Neural progenitor cell (in vitro differentiated cells): ENCODE measurements at places on chromosomes 6 and 20. TPM values are rescaled to one million over a fixed set of nuclear protein-coding genes. Genes with fewer than 3 reads are reported as not detected.
A peak's percentile ranks its signal among the peaks of the same experiment; 100 is the strongest.

DNA sequence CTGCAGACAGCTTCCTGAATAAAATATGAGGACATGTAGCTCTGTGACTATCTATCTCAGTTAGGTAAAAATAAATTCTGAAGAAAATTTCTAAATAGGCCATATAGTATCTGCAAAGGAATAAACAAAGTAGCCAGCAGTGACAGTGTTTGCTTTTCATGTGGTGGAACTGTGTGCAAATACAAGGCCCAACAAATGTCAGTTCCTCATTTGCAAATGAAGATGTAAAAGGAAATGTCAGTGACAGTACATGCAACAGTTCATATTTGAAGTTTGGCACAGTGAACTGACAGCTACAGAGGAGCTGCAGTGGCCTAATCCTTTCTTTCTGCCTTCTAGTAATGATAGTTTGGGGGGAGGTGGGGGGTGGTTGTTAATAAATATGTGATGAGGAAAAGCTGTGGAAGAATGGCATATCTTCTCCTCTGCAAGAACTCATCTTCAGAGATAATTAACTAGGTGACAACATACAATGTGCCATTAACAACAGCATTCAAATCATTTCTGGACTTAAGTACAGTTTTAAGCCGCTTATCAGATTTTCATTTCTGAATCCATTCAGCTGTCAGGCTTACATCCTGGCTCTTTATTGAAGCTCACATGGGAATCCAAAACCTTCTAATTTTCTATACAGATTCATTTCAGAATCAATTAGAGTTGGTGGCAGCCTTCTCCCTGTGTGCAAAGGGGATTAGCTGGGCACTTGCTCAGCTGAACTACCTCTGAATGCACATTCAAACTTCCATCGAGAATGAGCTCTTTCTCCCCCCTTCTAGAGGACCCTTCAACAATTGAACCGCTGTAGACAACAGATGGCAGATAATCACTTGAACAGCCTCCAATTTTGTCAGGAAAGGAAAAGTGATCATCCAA is 1059.0 kb upstream of the EPHA7 start:
- H3K27me3 ChIP-seq: no peaks in the 10 kb centered on the region
- H3K4me3 ChIP-seq: no peak overlapping the region
- peak overlapping the region; percentile 59 for H3K27ac ChIP-seq
- H3K36me3 ChIP-seq: peaks cover 5% of the 10 kb centered on the region
- H3K4me1 ChIP-seq: peaks cover 19% of the 10 kb centered on the region

GRCh38 chr20:63544241-63544957 is 3.1 kb downstream of the SRMS start:
- no peaks in the 10 kb centered on the region for H3K36me3 ChIP-seq
- no peaks in the 10 kb centered on the region for H3K4me1 ChIP-seq
- DNase-seq: no peak
- H3K4me3 ChIP-seq: no peak overlapping the region

DNA sequence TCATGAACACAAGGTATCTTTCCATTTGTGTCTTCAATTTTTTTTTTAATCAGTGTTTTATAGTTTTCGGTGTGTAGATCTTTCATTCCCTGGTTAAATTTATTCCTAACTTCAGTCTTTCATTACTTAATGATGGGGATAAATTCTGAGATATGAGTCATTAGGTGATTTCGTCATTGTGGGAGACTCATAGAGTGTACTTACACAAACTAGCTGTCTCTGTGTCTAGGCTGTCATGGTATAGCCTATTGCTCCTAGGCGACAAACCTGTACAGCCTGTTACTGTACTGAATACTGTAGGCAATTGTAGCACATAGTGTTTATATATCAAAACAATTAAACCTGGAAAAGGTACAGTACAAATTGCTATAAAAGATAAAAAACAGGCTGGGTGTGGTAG is 42.1 kb downstream of the SMAP1 start:
- no peaks in the 10 kb centered on the region for H3K27me3 ChIP-seq
- DNase-seq: no peak
- H3K36me3 ChIP-seq: no peaks in the 10 kb centered on the region
- no peak overlapping the region for H3K27ac ChIP-seq

GRCh38 chr20:8228315-8228714 is 96.2 kb downstream of the PLCB1 start:
- H3K27me3 ChIP-seq: no peaks in the 10 kb centered on the region
- no peak overlapping the region for H3K4me3 ChIP-seq
- peaks cover 6% of the 10 kb centered on the region for H3K4me1 ChIP-seq

- no peaks in the 10 kb centered on the region for H3K27me3 ChIP-seq
- H3K27ac ChIP-seq: no peak overlapping the region
- peaks cover 13% of the 10 kb centered on the region for H3K4me1 ChIP-seq
- peaks cover 2% of the 10 kb centered on the region for H3K36me3 ChIP-seq
These were observed 6.7 kb downstream of the DTNBP1 start for GRCh38 chr6:15656145-15656544.

- H3K4me1 ChIP-seq: no peaks in the 10 kb centered on the region
- H3K27ac ChIP-seq: no peak overlapping the region
- no peaks in the 10 kb centered on the region for H3K27me3 ChIP-seq
- no peak for DNase-seq
These were observed 16.9 kb downstream of the ILRUN start for GRCh38 chr6:34679552-34680253.

- no peak overlapping the region for H3K27ac ChIP-seq
- no peaks in the 10 kb centered on the region for H3K4me1 ChIP-seq
- no peak overlapping the region for H3K4me3 ChIP-seq
- no peak for DNase-seq
These were observed 299.9 kb upstream of the THEMIS start for GRCh38 chr6:128200789-128201188.

DNA sequence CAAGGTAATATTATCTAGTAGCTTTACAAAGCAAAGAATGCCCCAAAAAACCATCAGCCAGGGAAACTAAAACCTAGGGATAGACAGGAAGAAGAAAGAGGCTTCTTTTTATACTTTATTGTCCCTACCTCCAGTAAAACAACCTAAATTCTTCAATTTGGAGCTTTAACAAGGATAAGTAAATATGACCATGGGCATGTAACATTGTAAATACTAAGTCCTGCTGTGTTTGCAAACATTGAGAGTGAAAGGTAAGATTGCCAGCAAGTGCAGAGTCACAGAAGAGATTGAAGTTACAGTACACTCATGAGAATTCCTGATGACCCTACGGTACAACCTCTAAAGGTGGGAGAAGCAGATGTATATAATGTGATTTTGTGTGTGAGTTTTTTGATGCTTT is 117.2 kb downstream of the FOXO3 start:
- no peaks in the 10 kb centered on the region for H3K36me3 ChIP-seq
- H3K27ac ChIP-seq: no peak overlapping the region
- no peaks in the 10 kb centered on the region for H3K27me3 ChIP-seq
- no peak for DNase-seq
- H3K4me3 ChIP-seq: no peak overlapping the region

DNA sequence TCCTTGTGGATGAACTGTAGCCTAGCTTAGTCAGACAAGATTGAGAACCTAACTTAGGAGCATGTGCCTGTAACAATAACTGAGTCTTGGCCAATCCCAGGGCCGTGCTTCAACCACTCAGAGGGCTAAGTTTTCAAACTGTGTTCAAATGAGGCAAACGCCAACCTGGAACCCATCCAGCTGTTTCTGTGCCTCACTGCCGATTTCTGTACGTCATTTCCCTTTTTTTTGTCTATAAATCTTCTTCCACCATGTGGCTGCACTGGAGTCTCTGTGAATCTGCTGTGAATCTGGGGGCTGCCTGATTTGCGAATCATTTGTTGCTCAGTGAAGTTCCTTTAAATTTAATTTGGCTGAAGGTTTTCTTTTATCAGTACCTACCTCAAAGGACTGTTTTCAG is 115.0 kb upstream of the CHD6 start:
- no peak for DNase-seq
- H3K27me3 ChIP-seq: no peaks in the 10 kb centered on the region
- no peak overlapping the region for H3K4me3 ChIP-seq
- no peak overlapping the region for H3K27ac ChIP-seq
- H3K36me3 ChIP-seq: no peaks in the 10 kb centered on the region
- no peaks in the 10 kb centered on the region for H3K4me1 ChIP-seq

DNA sequence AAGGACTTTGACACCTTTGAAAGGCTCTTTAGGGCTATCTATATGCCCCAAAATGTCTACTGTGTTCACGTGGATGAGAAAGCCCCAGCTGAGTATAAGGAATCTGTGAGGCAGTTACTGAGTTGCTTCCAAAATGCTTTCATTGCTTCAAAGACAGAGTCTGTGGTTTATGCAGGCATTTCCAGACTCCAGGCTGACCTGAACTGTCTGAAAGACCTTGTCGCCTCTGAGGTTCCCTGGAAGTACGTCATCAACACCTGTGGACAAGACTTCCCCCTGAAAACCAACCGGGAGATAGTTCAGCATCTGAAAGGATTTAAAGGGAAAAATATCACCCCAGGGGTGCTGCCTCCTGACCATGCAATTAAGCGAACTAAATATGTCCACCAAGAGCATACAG is 65.2 kb downstream of the GCNT2 start:
- peak; percentile 39 for DNase-seq
- peaks cover 69% of the 10 kb centered on the region for H3K4me1 ChIP-seq
- peak overlapping the region; percentile 53 for H3K4me3 ChIP-seq
- peak overlapping the region; percentile 97 for H3K27ac ChIP-seq
- no peaks in the 10 kb centered on the region for H3K36me3 ChIP-seq
- H3K27me3 ChIP-seq: no peaks in the 10 kb centered on the region

DNA sequence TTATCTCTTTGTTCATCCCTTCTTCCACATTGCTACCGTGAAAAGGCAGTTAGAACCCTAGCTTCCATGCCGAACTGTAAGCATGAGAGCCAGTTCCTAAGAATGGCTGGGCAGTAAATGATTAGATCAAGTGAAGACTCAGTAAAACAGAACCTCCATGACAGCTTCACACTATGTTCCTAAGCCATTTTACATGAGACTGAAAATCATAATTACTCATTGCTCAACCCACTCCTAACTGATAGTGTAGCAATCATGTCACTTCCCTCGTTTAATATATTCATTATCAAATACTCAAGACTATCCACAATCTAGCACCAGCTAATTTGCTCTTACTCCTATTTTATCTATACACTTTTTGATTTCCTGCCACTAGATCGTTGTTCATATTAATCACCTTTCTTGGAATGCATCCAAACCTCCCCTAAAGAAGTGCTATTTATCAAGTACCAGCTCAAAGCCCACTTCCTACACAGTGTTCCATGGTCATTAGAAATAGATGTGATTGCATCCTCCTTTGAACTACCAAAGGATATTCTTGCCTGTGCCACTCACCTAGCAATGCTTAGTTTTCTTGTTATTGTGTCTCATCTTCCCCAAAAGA is 6.0 kb downstream of the TMEM30A start:
- no peaks in the 10 kb centered on the region for H3K27me3 ChIP-seq
- H3K4me1 ChIP-seq: peaks cover 47% of the 10 kb centered on the region
- no peak overlapping the region for H3K4me3 ChIP-seq
- H3K27ac ChIP-seq: no peak overlapping the region

- no peak for DNase-seq
- peaks cover 8% of the 10 kb centered on the region for H3K4me1 ChIP-seq
- peaks cover 28% of the 10 kb centered on the region for H3K27me3 ChIP-seq
- no peaks in the 10 kb centered on the region for H3K36me3 ChIP-seq
These were observed 14.2 kb upstream of the PREX1 start for GRCh38 chr20:48841875-48842529.

- H3K4me1 ChIP-seq: no peaks in the 10 kb centered on the region
- H3K27me3 ChIP-seq: no peaks in the 10 kb centered on the region
- no peaks in the 10 kb centered on the region for H3K36me3 ChIP-seq
- no peak overlapping the region for H3K27ac ChIP-seq
These were observed 59.0 kb upstream of the RNF146 start for GRCh38 chr6:127207591-127208120.

DNA sequence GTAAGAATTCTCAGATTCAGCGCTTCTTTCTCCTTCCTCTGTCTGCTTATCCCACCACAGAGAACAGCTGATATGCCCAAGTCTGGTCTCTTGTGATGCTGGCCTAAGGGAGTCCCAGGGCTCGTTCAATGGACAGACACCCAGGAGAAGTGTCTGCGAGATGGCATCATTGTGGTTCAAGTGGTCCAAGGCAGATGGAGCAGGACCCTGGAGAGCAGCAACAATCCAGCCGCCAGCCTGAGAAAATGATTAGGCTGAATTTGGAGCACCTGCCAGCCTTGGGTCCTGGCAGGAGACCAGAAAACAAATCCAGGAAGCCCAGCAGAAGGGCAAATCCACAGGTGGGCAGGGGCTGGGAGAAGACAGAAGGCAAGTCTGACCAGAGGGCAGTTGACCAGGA is 145.8 kb downstream of the PTPRT start:
- no peak overlapping the region for H3K27ac ChIP-seq
- DNase-seq: peak; percentile 36
- H3K4me1 ChIP-seq: no peaks in the 10 kb centered on the region
- no peaks in the 10 kb centered on the region for H3K27me3 ChIP-seq
- H3K4me3 ChIP-seq: no peak overlapping the region

- no peak overlapping the region for H3K27ac ChIP-seq
- peaks cover 7% of the 10 kb centered on the region for H3K27me3 ChIP-seq
- no peaks in the 10 kb centered on the region for H3K4me1 ChIP-seq
- H3K36me3 ChIP-seq: no peaks in the 10 kb centered on the region
These were observed 44.2 kb downstream of the COL11A2 start for GRCh38 chr6:33147807-33148666.

DNA sequence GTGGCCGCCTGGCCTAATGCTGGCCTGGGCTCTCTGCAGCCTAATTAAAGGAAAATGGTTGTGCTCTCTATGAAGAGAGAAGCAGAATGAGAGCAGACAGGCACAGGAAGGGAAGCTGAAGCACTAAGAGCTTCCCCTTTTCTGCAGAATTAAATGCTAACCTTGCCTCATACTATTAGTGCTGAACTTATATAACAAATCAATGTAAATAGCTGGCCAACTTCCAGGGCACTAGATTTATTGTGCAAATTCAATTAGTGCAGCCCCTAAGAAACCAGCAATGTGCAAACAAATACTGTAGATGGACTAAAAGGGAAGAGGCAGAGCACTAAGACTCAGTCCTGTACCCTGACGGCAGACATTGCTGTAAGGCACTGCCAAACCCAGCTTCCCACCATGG is 36.1 kb upstream of the INSM1 start:
- H3K4me3 ChIP-seq: no peak overlapping the region
- no peaks in the 10 kb centered on the region for H3K36me3 ChIP-seq
- H3K27ac ChIP-seq: peak overlapping the region; percentile 26
- H3K4me1 ChIP-seq: peaks cover 5% of the 10 kb centered on the region
- no peaks in the 10 kb centered on the region for H3K27me3 ChIP-seq

Gene OXT
- total RNA-seq: not detected in 2 replicates

Gene PI16
- total RNA-seq: 0.06 TPM in 1 of 2 replicates, not detected in the other

Gene SLC16A10
- total RNA-seq: 4.3 and 4.8 TPM in 2 replicates

Gene BPI
- total RNA-seq: not detected in 2 replicates

Gene COL19A1
- 0.03 TPM in 1 of 2 replicates, not detected in the other for total RNA-seq

Gene TRMT11
- total RNA-seq: 51.9 and 105 TPM in 2 replicates

Gene GUCA1A
- 1.9 and 3.4 TPM in 2 replicates for total RNA-seq

Gene OR12D3
- total RNA-seq: not detected in 2 replicates

Gene MROH8
- 2.2 and 3.5 TPM in 2 replicates for total RNA-seq

Gene CCN6
- total RNA-seq: not detected in 2 replicates

Gene OVOL2
- total RNA-seq: 0.25 and 0.62 TPM in 2 replicates

Gene LY6G6C
- total RNA-seq: not detected in 2 replicates

Gene WFDC8
- total RNA-seq: not detected in 2 replicates

Gene HRH3
- total RNA-seq: 0.09 and 1.7 TPM in 2 replicates
